Progenitor cell of endocrine pancreas (in vitro differentiated cells): ENCODE measurements at places on chromosomes 16 and 17. TPM values are rescaled to one million over a fixed set of nuclear protein-coding genes. Genes with fewer than 3 reads are reported as not detected.

Gene WNT3
- total RNA-seq, result 7.2 and 8.1 TPM in 2 replicates

Gene CRYM
- total RNA-seq, result 9.3 and 10.5 TPM in 2 replicates

Gene C1QTNF1
- total RNA-seq, result 0.67 and 2.0 TPM in 2 replicates

Gene LAT
- total RNA-seq, result 5.8 and 8.0 TPM in 2 replicates

Gene SMIM36
- total RNA-seq, result not detected in 2 replicates

Gene CRHR1
- not detected in 2 replicates for total RNA-seq

Gene NHLRC4
- total RNA-seq, result 0.51 and 1.4 TPM in 2 replicates

Gene CSH2
- not detected in 2 replicates for total RNA-seq
